ENCODE measurements at places on chromosomes 5 and 9.

- DNase-seq: no peak
Observed at GRCh38 chr9:15357050-15357653, 50.1 kb upstream of the TTC39B start.

DNA sequence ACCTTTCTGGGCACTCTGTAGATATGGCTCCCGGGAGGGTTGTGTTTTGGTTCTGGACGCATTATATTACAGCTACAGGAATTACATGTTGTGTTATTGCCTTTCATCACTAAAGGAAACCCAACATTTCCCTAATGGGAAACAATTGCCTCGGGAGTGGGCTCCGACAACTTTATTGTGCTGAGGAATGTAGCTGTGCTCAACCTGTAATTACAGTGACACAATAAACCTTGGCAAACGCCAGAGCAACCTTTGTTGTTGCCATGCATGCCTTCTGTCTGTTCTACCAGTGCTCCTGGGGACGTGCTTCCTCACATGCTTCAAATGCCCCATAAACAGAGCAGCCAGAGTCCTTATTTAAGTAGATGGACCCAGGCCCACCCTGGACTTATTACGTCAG lies 182.4 kb downstream of the DIRAS2 start:
- DNase-seq: no peak

- DNase-seq: no peak
Observed at GRCh38 chr9:84841931-84842330, 172.4 kb downstream of the NTRK2 start.

DNA sequence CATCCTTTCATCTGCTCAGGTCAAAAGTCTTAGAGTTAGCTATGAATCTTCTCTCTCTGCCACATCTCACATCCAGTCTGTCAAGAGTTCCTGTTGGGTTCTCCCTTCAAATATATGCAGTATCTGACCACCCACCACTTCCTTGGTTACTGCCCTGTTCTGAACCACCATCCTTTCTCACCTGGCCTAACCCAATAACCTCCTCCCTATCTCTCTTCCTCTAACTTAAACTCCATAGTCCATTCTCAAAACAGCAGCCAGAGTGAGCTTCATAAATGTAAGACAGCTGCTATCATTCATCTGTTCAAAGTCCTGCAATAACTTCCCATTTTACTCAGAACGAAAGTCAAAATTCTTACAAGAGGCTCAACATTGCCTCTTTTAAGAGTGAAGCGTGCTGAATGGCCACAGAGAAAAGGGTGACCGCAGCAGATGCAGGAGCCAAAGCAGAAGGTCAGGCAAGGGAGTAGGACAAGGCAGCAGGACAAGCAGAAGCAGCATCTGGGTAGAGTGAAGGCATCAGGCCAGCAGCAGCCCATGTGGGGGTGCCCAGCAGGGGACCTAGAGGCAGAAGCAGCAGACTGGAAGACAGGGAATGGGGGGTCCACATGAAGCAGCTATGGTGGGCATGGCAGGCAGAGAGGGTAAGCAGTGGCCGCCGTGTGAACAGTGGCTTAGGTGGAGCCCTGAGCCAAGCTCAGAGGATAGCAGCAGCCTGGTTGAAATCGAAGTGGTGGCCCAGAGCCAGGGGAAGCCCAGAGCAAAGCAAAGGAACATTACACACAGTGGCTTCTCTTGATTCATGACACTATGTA lies 39.3 kb upstream of the CDC42SE2 start:
- no peak for DNase-seq

DNA sequence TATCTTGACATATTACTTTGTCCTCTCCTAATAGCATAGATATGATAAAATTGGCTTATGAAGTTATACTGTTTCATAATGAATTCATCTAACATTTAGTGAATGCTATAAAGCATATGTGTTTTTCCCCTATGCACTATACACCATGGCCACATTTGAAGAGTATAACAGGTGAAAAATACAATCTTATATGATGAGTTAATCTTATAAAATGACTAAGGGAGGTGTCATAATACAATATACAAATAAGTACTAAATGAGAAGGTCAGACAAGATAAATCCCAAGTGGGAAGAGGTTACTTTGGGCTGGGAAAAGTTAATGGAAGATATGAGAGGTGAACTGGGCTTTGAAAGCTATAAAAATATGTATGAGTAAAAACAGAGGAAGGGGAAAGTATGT lies 174.4 kb downstream of the PCSK1 start:
- DNase-seq: no peak

DNA sequence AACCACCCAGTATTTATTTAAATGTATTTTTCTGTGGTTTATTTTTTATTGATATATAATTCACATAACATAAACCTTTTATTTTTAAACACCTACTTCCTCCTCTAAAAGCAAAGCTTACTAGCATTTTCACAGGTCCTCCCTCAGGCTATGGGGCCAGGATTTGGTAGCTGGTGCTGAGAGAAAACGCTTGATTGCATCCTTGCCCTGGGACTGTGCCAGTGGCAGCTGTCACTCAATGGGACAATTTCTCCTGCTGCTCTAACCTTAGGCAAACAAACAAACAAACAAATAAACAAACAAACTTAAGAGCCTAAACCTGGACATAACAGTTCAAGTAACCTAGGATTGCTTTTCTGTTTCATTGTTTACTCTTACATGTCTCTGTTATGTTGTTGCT lies 102.7 kb downstream of the FOCAD start:
- no peak for DNase-seq

GRCh38 chr5:15013654-15014463 lies 142.3 kb upstream of the ANKH start:
- DNase-seq: no peak

DNA sequence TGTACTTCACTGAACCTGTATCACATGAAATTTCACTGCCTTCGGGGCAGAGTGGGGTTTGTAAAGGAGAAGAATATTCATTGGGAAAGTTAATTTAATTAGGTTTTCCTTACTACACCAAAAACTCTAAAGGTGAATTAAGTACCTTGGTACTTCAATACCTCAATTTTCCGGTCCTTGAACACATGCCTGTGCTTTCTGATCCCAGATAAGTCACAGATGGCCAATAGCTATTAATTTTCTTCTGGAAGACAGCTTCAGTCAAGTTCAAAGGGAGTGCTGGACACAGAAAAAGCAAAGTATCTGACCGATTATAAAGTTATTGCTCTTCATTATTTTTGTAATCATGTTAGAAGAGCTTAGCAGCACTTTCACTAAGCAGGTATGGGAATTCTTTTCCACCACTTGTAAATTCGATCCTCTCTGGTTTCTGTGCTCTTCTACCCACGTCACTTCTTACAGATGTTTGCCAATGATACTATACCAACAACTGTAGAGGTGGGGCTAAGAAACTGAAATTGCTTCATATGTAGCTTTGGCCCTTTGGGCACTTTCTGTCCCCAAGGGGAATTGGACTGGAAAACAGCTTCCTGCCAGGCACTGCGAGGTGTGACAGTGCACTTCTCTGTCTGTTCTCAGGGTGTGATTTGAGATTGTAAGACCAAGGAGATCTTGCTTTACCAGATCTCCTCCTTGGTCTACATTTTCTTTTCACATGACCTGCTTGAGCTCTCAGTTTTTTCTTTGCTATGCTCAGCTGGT lies 164.0 kb downstream of the CCDC192 start:
- no peak for DNase-seq

- DNase-seq: no peak
Observed at GRCh38 chr5:114249823-114250222, 112.0 kb upstream of the KCNN2 start.

DNA sequence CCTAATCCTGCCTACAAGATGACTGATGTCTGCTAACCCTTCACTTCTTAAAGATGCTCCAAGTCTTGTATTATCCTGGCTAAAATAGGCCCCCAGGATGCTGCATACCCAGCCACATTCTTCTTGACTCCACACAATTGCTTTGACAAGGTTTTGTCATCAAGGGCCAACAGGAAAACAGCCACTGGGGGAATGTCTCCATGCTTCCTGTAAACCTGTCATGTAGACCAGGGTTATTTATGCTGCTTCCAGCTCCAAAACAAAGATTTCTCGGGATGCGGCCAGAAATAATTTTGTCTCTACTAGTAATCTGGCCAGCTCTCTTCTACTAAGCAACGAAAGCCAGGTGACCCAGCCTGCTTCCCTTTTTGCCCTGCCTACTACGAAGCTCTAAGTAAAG lies 53.8 kb downstream of the SHB start:
- no peak for DNase-seq

DNA sequence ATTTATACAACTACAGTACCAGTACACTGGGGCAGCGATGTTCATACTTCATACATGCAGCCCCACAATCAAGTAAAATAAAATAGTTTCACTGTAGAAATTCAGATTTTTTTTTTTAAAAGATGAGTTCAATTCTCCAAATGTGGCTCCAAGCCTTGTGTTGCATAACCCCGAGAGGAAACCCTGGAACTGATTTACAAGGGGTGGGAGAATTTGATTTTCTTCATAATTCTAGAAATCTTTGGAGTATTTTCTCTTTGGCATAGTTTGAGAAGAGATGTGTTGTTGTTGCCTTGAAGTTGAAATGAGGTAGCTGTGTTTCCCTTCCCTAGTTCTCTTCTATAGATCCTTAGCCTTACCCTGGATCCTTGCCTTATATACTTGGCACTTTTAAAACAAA lies 3.1 kb downstream of the RHOBTB3 start:
- no peak for DNase-seq

DNA sequence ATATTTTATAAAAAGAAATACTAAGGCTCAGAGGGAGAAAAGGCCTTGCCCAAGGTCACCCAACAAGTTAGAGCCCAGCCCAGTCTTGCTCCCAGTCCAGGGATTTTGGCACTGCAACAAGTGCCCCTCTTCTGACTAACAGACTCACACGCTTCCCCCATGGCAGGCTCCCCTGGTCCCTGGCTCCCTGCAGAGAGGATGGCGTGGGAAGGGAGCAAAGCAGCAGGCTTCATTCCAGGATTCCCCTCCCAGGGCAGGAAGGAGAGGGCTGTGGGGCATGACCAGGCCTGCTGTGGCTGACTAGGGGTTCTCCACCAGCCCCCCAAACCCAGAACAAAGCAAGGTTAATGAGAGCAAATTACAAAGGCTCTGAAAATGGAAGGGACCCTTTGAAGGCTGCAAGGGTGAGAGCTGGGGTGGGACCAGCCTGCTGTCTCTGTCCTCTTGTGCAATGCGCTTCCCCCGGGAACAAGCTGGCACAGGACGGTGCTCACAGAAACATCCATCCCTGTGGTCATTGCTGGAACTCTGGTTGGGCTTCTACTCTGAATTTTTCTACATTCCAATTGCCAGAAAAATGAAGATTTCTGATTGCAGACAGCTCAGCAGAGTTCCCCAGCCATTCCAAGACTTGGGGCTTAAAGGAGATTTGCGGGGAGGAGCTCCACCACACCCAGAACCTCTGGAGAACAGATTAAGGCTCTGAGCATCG lies 37.1 kb upstream of the FAT2 start:
- no peak for DNase-seq

DNA sequence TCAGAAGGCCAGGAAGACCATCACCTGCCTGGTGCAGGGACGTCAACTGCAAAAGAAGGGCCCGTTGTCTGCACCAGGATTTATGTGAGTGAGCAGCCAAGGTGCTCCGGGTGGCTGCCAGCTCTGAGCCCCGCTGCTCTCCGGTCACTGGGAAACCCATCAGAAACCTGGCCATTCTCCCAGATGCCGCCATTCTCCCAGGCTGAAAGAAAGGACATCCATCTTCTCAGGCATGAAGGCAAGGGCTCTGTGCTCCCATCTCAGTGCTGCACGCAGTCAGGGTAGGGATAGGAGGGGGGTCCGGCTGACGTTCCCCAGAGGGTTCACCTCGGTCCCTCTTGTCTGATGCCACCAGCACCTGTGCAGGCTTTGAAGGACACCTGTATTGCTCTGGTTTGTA lies 158.4 kb downstream of the ERCC6L2 start:
- DNase-seq: no peak

- DNase-seq: no peak
Observed at GRCh38 chr5:132260714-132261551, 3.4 kb downstream of the PDLIM4 start.

GRCh38 chr5:2131196-2131595 lies 248.5 kb upstream of the IRX4 start:
- no peak for DNase-seq

DNA sequence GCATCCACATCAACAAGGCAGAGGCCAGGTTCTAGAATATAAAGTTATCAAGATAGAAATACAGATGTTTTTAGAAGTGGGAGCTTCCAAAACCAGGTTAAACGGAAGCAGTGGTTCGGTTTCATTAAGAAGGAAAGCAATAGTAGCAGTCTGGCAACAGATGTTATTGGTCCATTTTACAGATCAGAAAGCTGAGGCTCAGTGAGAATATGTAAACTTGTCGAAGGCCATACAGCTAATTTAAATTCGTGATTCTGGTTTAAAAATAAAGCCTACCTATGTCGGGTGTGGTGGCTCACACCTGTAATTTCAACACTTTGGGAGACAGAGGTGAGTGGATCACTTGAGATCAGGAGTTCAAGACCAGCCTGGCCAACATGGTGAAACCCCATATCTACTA lies 160.6 kb downstream of the ARRDC3 start:
- no peak for DNase-seq

GRCh38 chr9:69653261-69653660 lies 18.9 kb downstream of the APBA1 start:
- no peak for DNase-seq

DNA sequence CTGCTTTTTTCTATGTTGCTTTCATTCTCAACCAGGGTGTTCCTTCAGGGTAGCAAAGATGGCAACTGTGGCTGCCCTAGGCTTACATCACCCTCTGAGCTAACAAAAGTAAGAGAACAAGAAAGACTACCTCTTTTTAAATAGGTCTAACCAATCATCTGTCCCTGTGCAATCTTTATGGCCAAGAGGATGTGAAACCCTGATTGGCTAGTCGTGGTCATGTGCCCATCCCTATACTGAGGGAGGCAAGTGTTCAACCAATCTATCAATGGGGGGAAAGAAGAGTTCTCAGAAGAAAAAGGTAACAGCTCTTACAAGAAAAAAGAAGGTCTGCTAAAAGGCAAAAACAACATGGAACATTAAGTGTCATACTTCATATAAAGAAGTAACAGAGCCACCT lies 11.7 kb upstream of the SNCAIP start:
- DNase-seq: no peak

- no peak for DNase-seq
Observed at GRCh38 chr5:40652441-40653220, 27.1 kb upstream of the PTGER4 start.

GRCh38 chr5:168939156-168939800 lies 360.1 kb upstream of the PANK3 start:
- DNase-seq: no peak

GRCh38 chr5:53942724-53943123 lies 367.6 kb downstream of the ARL15 start:
- DNase-seq: no peak

- no peak for DNase-seq
Observed at GRCh38 chr5:173138707-173139106, 5.6 kb upstream of the BNIP1 start.

GRCh38 chr5:144298658-144299057 lies 128.0 kb downstream of the KCTD16 start:
- no peak for DNase-seq

All from stimulated activated CD4-positive, alpha-beta T cell treated with anti-CD3 and anti-CD28 coated beads, Interleukin-1b, Interleukin-23, amount 100 ng/mL, for 1 hour (primary cell).